ENCODE measurements at places on chromosomes 3 and 15.
A peak's percentile ranks its signal among the peaks of the same experiment; 100 is the strongest.

DNA sequence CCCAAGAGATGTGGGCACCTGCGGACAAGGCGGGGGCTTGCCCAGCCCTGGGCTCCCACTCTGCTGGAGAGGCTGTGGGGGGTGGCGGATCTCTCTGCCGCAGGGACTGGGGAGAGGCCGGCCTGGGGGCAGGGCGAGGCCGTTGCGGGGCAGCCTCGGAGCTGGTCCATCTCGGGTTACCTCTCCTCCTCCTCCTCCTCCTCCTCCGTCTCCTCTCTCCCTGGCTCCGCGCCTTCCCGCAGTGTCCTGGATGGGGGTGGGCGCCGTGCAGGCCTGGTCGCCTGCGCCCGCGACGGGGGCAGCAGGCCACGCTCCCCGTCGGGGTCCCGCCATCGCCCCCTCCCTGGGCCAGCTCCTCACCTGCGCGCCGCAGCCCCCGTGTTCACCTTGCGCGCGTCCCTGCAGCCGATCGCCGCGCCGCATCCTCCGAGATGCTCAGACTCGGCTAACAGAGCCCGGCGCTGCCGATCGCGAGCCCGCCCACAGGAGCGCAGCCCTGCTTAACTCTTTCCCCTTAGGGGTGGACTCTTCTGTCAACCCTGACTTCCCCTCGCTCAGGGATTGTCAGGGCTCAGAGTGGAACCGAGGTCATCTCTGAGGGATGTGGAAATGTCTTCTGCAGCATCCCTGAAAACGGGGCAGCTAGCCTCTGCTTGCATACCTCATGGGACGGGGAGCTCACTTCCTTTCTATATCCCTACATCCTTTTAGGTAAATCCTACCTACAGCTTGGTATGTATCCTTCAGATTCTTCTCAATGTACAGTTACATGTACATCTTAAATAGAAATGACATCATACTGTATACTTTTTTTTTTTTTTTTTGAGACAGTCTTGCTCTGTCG is at the start of gene PRRT3:
Gene PRRT3 (minus strand): TSS at position 447 of the 844 bp plus-strand sequence. CDS start 2,293 bp downstream, outside the sequence.
- peak; percentile 63 for DNase-seq

GRCh38 chr15:82177291-82178010 is 85.1 kb downstream of the EFL1 start:
- DNase-seq: no peak

DNA sequence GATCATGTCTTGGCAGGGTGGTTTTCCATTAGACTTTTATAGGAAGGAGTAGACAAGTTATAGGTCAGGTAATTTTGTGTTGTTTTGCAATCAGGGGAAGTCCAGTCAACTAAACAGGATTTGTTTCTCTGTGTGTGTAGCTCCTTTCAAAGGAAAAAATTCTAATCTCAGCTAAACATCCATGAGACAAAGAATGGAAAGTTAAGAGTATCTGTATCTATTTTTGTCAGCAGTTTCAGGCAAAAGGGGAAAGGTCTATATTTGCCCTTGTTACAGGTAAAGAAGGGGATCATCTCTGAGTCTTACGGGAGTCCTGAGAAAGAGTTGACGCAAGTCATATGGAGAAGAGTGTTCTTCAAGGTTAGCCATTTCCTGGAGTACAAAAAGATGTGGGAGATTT is 79.3 kb downstream of the GAP43 start:
- no peak for DNase-seq

GRCh38 chr3:192275741-192276355 is 451.5 kb downstream of the FGF12 start:
- no peak for DNase-seq

DNA sequence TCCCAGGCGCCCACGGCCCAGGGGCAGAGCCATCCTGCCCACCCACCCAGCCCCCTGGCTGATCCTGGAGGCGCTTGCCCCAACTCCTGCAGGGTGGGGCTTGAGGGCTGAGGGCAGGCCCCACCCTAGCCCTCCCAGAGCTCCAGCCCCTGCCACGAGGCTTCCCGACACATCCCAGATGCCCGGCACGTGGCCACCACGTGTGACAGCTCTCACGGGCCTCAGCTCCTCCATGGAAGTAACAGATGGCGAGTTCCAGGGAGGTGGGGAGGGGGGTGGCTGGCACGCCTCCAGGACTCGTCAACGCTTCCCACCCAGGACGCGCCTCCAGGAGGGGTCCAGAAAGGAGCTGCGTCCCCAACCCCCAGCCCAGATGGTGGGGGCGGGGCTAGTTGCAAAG is 29.1 kb downstream of the PLXND1 start:
- DNase-seq: no peak

DNA sequence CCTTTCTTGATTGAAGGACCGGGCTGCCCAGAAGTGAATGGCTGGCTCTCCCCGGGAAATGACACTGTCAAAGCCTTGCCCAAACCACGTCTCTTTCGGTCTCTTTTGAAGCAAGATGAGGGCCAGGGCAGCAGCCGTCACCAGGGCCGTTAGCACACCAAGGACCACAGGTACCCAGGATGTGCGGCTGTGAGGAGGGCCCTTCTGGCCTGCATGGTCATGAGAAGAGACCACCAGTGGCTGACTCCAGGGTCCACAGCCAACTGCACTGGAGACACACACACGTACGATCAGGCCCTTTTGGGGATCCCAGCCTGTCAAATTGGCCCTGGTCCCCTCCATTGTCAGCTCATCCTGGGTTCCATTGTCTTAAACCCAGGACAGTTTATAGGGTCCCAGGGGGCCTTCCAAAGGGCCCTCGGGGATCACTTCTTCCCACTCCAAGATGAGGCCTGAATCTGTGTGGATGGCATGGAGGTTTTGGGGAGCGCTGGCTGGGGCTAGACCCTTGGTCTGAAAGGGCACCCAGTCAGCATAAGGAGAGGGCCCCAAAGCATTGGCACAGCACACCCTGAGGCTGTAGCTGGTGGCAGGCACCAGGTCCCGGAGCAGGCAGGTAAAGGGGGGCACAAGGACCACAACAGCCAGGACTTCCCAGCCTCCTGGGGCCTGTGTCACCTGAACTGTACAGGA is 50.9 kb downstream of the ETFA start:
- no peak for DNase-seq
